ENCODE measurements at places on chromosomes 3 and 15. TPM values are rescaled to one million over a fixed set of nuclear protein-coding genes. Genes with fewer than 3 reads are reported as not detected.

DNA sequence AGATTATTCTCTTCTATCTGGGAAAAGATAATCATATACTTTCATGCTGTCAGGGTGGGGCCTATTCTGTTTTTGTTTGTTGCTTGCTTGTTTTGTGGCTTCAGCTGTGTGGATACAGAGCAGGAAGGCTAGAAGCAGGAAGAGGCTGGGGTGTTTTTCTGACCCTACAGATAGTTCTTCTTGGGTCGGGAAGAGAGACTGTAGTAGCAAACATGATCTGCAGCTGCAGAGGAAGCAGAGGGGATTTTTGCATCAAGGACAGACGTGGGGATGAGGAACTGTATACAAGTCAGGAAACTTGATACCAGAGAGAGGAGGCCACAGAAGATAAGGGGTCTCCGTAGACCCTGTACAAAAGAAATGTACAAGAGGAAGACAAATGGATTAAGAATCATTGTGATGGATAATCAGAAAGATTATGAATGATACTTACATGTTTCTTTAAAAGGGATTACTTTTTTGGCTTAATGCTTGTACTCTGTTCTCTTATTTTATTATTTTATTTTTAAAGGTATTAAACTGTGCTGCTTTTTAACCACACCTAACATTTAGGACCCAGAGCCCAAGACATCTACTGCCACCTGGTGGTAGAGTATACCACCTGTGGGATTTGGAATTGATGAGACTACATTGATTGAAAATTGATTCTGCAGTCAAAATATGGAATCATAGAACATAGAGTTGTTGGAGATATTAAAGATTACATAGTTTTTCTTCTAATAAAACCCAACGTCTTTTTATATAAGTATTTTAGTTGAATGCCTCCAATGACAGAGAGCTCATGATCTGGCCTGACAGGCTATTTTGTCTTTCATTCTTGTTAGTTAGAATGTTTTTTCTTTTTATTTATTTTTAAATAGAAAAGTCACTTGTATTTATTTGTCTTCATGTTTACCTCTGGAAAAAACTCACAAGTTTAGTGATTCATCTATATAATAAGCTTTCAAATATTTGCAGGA, 87.3 kb upstream of the ROPN1 start:
- DNase-seq: no peak

- DNase-seq: no peak
These were observed 1.1 kb downstream of the SNRK start for GRCh38 chr3:43287500-43287873.

- DNase-seq: no peak
These were observed 12.1 kb downstream of the SEC11A start for GRCh38 chr15:84703808-84704207.

GRCh38 chr15:64877435-64877834, 34.3 kb upstream of the ANKDD1A start:
- peak; percentile 83 for DNase-seq

DNA sequence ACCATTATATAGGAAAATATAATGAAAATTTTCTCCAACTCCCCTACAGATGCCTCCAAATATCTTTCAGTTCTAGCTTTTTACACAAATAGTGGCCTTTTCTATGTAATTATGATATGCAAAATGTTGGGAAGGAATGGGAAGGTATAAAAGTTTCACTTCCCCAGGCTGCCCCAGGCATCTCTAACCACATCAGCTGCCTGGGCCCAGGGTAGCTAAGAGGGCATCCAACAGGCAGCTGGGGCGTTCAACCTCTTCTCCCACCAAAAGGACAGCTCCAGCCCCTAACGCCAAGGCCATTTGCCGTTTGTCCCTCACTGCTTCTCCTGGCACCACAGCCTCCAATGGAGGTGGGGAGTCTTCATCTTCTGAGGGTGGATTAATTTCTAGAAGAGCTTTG, 188.1 kb upstream of the TSC22D2 start:
- no peak for DNase-seq

GRCh38 chr3:50196253-50196801, 4.9 kb downstream of the GNAT1 start:
- no peak for DNase-seq

DNA sequence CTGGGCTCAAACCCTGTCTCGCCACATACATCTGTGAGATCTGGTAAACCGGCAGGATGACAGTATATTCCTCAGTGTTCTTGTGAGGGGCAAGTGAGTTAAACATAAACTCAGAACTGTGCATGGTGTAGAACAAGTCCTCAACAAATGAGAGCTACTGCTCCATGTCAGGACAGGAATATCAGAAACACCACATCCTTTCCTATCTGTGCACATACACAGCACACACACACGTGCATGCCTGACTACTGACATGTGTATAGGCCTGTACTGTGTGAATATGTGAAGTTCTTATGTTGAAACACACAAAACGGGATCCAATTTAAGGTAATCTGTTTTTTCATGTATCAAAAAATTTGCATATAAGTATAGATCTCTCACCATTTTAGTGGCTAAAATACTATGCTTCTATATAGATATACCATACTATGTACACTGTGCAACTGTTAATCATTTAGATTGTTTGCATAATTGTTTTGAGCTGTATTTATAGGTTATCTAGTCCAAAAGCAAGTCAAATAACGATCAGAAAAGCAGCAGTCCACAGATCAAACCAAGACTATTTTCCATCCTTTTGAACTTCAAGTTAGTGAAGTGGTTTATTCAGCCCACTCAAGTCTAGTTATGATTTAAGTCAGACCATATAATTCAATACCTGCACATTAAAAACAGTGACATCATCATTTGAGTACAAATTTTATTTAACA, 44.8 kb downstream of the CCR4 start:
- DNase-seq: no peak

- DNase-seq: no peak
These were observed 11.9 kb downstream of the FYCO1 start for GRCh38 chr3:45983770-45984169.

GRCh38 chr3:30140356-30141075, 465.9 kb upstream of the TGFBR2 start:
- no peak for DNase-seq

The SEMA5B gene
- 2.4 TPM for total RNA-seq

The CASR gene
- total RNA-seq: not detected
